Mesenchymal stem cell (in vitro differentiated cells and primary cell): ENCODE measurements at places on chromosomes 4 and X.

- H3K4me1 ChIP-seq = no peaks in the 10 kb centered on the region
- peak overlapping the region; percentile 48 for H3K4me3 ChIP-seq
- DNase-seq = no peak
- H3K27me3 ChIP-seq = no peaks in the 10 kb centered on the region
These were observed 118.9 kb upstream of the PCDH7 start for GRCh38 chr4:30601070-30601865.

DNA sequence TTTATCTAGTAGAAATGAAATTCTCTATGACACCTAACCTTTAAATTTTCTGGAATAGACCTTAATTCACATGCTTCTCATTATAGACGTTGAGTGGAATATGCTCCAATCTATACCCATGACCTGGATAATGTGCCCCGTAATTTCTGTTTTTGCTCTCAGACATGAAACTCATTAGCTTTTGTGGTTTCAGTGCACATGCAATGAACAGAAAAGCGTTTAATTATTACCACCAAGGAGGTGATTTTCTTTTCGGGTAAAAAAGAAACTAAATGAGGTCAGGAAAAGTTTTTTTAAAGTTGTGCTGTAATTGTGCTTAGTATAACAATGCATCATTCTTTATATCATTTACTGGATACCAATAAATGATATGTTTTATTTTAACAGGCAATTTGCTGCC is 1703.9 kb upstream of the TENM3 start:
- no peak for DNase-seq
- H3K27ac ChIP-seq = no peak overlapping the region

- H3K36me3 ChIP-seq = no peaks in the 10 kb centered on the region
- H3K4me3 ChIP-seq = no peak overlapping the region
- no peaks in the 10 kb centered on the region for H3K4me1 ChIP-seq
- H3K27me3 ChIP-seq = no peaks in the 10 kb centered on the region
- no peak overlapping the region for H3K27ac ChIP-seq
These were observed 175.8 kb upstream of the TECRL start for GRCh38 chr4:64584981-64585557.

DNA sequence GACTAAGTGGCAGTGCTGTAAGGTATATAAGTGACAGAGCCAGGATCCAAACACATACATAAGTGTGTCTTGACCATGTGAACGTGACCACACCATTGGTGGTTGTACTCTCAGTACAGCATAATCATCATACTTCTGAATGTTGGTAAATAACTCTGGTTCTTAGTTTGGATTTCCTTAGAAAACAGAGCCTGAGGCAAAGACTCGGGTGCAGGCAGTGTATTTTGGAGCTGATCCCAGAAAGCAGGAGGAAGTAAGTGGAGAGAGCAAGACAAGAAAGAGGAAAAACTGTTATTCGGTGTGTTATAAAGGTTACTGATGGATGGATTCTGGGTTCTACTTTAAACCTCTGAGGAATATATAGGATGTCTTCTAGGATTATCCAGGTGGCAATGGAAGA is 127.9 kb downstream of the SLC39A8 start:
- H3K36me3 ChIP-seq = no peaks in the 10 kb centered on the region
- H3K27me3 ChIP-seq = no peaks in the 10 kb centered on the region
- no peak overlapping the region for H3K4me3 ChIP-seq
- no peaks in the 10 kb centered on the region for H3K4me1 ChIP-seq
- no peak for DNase-seq

DNA sequence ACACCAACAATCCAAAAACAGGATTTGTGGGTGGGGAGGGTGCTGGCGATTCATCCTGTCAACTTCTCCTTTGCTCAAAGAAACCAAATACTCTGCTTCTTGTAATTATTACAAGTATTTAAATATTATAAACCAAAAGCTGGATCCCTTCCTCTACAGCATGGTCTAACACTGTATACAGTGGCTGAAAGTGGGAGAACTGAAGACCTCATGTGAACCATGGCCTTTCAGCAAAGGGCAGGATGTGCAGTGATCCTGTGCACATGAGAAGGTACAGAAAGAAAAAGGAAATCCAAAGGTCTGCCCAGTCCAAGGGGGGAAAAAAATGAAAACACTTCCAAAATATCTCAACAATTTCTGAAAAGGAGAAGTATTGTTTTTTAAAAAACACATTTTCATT is 5.3 kb upstream of the CXorf38 start:
- DNase-seq = no peak
- H3K4me3 ChIP-seq = no peak overlapping the region
- peaks cover 4% of the 10 kb centered on the region for H3K36me3 ChIP-seq
- H3K27ac ChIP-seq = no peak overlapping the region

GRCh38 chrX:119516157-119516702 is 48.0 kb downstream of the SLC25A5 start:
- H3K36me3 ChIP-seq = no peaks in the 10 kb centered on the region
- DNase-seq = peak; percentile 70
- no peak overlapping the region for H3K27ac ChIP-seq
- H3K4me3 ChIP-seq = no peak overlapping the region

DNA sequence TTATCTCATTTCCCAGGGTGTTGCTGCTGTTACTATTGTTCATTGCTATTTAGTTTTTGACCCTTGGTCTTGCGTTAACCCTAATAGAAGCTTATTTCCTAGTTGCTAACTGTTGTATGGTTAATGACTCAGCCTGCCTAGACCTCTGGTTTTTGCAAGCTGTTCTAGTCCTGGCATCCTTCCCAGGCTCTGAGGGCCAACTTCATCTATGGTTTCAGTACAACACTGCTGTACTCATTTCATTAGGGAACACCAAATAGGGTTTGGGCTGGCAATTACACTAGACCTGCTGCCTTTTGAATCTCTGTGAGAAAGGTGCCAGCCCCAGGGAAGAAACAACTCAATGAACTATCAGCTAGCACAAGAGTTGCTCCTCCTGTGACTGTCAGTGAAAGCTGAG is 59.6 kb downstream of the DCX start:
- DNase-seq = peak; percentile 80
- no peak overlapping the region for H3K27ac ChIP-seq
- H3K4me3 ChIP-seq = no peak overlapping the region
- H3K4me1 ChIP-seq = no peaks in the 10 kb centered on the region

- peaks cover 4% of the 10 kb centered on the region for H3K4me1 ChIP-seq
- no peaks in the 10 kb centered on the region for H3K27me3 ChIP-seq
- no peak for DNase-seq
- H3K36me3 ChIP-seq = peaks cover 6% of the 10 kb centered on the region
- H3K27ac ChIP-seq = peak overlapping the region; percentile 53
These were observed 56.9 kb downstream of the USO1 start for GRCh38 chr4:75781305-75781704.

DNA sequence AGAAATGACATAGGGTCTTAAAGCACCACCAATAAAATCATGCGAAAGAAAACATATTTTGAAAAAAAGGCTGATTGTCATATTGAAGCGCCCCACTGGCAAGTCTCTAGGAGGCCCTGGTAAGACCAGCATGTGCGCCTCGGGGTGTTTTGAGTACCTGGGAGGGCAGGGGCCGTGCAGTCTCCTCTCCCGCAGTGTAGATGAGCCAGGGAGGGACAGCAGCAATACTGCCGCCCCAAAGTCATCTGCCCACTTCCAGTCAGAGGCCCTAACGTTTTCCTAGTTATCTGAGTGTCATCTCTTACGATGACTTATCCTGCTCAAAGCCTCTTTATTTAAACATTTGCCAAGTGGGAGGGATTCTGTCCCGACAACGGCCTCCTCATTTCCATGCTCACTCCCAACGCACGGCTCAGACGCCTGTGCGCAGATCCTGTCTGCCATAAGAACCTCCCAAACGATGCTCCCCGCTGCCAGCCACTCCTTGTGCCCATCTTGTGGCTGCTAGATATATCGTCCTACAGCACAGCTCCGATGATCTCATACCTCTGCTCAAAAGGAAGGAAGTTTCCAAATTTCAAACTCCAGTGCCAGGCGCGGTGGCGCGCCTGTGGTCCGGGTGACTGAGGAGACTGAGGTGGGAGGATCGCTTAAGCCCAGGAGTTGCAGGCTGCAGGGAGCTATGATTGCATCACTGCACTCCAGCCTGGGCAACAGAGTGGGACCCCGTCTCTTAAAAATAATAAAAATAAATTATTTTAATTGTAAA is 17.2 kb upstream of the SCRG1 start:
- DNase-seq = no peak
- H3K4me3 ChIP-seq = no peak overlapping the region
- no peaks in the 10 kb centered on the region for H3K4me1 ChIP-seq
- H3K27ac ChIP-seq = no peak overlapping the region
- no peaks in the 10 kb centered on the region for H3K27me3 ChIP-seq

DNA sequence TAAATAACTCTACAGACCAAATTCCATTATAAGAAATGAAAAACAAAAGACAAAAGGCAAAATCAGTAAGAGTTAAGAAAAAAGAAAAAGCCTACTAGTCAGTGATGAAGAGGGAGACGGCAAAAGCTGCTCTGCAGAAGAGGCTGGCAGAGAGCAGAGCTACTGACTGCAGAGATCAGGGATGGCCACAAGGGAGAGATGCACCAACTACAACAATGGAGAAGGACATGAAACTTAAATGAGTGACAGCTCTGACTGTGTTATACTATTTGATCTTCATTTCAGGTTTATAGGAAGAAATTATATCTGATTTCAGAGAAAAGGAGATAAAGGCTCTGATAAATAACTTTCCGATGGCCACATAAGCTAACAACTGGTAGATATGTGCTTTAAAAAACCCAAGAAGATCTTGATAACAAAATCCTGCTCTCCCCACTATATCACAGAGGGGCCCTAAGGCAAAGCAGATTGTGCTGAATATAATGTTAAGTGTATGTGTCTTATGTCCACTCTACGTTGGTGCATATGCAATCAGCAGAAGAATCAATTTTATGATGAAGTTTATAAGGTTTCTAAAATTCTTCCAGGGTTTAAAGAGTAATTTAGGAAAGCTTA is 58.4 kb upstream of the COX18 start:
- DNase-seq = peak; percentile 38
- H3K27ac ChIP-seq = no peak overlapping the region
- H3K4me1 ChIP-seq = no peaks in the 10 kb centered on the region
- no peak overlapping the region for H3K4me3 ChIP-seq
- H3K36me3 ChIP-seq = peaks cover 88% of the 10 kb centered on the region
- H3K27me3 ChIP-seq = no peaks in the 10 kb centered on the region

GRCh38 chr4:38734446-38734845 is 48.3 kb downstream of the TLR10 start:
- H3K27ac ChIP-seq = no peak overlapping the region
- H3K4me1 ChIP-seq = peaks cover 8% of the 10 kb centered on the region
- DNase-seq = no peak
- H3K27me3 ChIP-seq = peaks cover 9% of the 10 kb centered on the region
- no peaks in the 10 kb centered on the region for H3K36me3 ChIP-seq

DNA sequence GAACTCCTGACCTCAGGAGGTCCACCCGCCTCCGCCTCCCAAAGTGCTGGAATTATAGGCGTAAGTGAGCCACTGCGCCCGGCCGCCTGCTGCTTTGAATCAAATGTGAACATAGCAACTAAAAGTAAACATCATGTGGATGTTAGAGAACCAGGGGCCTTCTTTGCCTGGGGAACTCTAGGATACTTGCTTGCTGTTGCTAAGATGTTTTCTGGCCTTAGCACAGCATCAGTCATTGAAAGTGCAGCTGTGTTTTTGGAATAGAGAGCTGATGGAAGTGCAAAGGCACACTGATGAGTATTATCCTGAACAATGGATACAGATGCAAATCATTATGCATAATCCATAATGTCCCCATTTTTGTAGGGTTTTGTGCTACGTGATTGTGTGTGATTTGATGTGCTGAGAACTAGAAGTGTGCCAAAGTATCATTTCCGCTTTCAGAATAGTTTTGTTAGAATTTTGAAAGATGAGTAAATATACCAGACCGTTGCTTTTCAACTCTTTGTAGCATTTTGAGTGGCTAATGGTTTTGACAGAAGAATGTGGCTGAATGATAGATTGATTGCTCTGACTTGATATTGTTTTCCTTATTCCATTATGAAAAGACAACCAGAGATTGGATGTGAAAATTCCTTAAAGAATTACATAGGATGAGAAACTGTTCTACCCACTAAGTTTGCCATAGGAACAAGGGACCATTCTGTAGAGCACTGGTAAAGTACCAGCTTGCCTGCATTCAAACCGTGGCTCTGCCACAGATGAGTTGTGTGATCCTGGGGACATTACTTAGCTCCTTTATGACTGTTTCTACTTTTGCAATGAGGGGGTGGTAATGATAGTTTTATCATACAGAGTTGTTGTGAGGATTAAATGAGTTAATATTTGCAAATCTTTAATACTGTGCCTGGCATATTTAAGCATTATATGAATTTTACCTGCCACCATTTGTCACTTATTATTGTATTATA is 74.7 kb downstream of the REPS2 start:
- no peak for DNase-seq
- no peaks in the 10 kb centered on the region for H3K27me3 ChIP-seq
